ENCODE measurements at places on chromosomes 6 and 20.

- no peak for DNase-seq
These were observed 30.2 kb upstream of the TBC1D7 start for GRCh38 chr6:13358511-13358910.

DNA sequence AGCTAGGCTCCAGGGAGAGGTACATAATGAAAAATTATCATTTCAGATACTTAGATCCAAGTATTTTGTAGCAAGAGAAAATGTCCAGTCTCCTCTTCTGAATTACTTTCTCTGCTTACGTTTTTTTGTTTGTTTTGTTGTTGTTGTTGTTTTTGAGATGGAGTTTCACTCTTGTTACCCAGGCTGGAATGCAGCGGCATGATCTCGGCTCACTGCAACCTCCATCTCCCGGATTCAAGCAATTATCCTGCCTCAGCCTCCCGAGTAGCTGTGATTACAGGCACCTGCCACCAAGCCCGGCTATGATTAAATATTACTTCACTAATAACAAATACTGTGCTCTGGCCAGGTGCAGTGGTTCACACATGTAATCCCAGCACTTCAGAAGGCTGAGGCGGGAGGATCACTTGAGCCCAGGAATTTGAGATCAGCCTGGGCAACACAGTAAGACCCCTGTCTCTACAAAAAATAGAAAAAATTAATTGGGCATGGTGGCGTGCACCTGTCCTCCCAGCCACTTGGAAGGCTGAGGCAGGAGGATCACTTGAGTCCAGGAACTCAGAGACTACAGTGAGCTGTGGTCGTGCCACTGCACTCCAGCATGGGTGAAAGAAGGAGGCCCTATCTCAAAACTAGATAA lies 155.0 kb upstream of the JARID2 start:
- no peak for DNase-seq

- DNase-seq: no peak
These were observed 20.1 kb upstream of the HECA start for GRCh38 chr6:139114746-139115145.

DNA sequence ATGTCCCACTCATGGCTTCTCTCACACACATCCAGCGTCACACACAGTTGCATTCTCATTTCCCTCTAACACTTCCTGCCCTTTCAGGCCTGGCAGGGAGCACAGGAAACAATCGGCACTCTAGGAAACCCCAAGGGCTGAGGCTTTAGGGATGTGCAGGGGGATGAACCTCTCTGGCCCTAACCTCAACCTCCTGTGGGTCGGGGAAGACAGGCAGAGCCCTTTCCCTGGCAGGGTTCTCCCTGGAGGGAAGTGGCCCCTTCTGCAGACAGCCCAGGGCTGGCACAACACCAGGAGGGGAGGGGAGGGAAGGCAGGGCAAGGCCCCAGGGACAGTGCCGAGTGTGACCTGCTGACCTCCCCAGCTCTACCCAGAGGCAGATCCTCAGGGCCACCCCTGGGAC lies 2.7 kb downstream of the TEAD3 start:
- no peak for DNase-seq

- no peak for DNase-seq
These were observed 106.6 kb upstream of the BTN3A2 start for GRCh38 chr6:26258212-26258977.

DNA sequence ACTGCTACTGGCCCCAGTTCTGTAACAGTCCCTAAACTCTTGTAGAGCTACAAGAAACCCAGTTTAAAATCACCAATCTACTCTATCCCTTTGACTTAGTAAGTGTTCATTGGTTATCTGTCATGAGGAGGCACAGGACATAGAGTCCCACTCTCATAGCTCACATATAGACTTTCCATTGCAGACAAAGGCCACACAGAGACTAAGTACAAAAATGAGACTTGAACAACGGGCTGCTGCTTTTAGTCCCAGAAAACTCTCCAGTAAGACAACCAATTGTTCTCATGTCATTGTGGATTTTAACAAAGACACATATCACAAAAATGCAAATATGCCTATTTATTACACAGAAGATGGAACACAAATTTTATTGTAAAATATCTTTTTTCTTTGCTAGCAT lies 197.4 kb downstream of the PTPRK start:
- no peak for DNase-seq

- no peak for DNase-seq
These were observed 24.0 kb downstream of the BMP7 start for GRCh38 chr20:57242414-57242813.

DNA sequence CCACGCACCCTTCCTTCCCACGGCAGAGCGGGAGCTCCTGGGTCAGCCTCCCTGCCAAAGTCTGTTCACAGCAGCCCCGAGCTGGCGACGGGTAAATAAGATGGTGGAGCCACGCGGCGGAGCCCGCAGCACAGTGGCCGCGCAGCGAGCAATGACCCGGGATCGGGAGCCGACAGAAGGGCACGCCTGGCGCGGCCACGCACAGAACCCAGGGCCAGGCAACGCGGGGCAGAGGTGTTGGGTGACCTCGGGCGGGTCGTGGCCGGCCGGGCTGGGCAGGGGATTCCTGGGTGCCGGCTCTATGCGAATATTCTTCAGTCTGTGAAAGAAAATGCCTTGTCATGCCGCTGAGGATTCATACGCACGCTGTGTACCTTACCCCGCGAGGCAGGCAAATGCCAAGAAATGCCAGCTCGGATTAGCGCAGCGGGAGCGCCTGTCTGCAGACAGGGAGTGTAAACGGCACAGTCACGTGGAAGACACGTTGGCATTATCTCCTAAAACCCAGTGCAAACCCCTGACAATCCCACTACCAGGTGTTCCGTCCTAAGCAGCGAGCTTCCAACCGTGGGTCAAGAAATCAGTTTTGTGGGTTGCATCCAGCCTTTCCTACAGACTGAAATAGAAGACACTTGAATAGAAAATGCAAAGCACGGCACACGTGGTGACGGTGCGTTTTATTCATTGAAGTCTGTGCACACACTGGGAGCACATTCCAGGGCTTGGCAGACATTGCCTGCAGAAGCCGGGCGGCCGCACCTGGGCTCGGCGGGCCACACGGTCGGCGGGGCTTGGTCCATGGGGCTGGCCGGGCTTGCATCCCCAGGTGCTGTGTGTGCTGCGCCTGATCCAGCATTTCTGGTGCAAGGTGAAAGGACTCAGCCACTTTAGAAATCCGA lies 18.3 kb downstream of the CHRNA4 start:
- no peak for DNase-seq

DNA sequence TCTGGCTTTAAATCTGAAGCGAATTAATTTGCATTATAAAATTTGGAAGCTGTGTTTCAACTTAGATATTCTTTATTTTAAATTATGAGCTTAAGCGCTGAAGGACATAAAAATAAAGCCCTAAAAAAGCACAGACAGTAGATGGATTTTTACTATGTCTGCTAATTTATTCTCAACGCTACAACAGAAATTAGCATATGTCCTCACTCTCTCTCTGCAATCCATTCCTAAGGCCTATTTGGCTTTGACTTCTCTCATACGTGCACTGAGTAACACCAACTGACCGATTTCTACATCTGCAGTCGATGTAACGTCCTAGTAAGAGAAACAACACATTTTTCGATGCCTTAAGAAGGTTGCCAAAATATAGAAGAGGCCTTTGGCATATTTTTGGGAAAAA lies 23.7 kb downstream of the HEBP2 start:
- no peak for DNase-seq

- no peak for DNase-seq
These were observed 91.9 kb downstream of the CD164 start for GRCh38 chr6:109290143-109290931.

GRCh38 chr6:63716169-63716568 lies 80.6 kb downstream of the PHF3 start:
- no peak for DNase-seq

- DNase-seq: no peak
These were observed 161.0 kb downstream of the TSHZ2 start for GRCh38 chr20:53133125-53133524.

DNA sequence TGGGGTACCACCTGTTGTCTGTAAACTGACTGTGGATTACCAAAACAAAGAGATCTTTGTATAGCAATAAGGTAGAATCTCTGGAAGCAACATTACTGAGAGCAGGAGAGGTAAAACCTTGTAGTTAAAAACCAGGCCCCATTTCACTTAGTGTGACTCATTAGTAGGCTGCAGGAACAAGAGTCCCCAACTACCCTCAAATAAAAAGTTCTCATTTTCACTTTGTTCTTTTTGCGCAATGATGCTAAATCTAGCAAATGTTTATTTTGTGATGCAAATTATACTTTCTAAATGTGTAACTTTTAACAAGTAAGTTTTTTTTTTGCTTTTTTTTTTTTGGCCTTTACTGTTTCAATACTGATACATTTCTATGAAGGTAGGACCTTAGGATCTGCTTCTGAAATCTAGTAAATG lies 67.1 kb downstream of the ESF1 start:
- no peak for DNase-seq

DNA sequence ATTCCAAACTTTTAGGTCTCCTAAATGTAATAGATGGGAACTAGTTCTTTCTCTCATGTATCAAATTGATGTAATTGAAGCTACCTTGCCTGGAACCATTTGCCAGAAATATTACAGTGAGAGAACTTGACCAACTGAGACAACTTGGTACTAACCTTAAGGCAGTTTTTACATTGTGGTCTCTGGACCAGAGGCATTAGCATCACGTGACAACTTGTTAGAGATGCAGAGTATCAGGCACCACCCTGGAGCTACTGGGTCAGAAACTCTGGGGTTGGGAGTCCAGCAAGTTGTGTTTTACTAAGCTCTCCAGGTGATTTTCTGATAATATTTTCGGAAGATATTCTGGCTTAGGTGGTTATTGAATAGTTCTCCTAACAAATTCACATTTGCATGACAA lies 982.1 kb upstream of the SLC35B3 start:
- DNase-seq: no peak

GRCh38 chr20:42192321-42192720 lies 574.1 kb upstream of the CHD6 start:
- DNase-seq: no peak

- DNase-seq: no peak
These were observed 32.8 kb downstream of the KCNK17 start for GRCh38 chr6:39281312-39281980.

- DNase-seq: no peak
These were observed 101.8 kb downstream of the PHACTR1 start for GRCh38 chr6:12818324-12818723.

DNA sequence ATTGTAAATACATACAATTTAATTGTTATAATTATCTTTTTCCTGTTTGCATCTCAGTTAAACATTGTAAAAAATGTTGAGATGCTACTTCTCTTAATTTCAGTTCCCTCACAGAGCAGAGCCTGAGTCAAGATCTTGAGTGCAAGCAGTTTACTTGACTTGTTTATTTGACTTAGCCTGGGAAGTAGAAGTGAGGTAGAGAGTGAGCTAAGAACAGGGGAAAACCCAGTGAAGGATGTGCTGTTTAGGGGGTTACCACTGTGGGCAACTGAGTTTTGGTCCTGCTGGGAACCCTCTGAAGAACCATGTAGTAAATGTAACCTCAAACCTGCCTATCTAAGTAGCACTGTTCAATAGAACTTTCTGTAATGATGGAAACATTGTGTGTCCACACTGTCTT lies 495.2 kb upstream of the FLRT3 start:
- DNase-seq: no peak

DNA sequence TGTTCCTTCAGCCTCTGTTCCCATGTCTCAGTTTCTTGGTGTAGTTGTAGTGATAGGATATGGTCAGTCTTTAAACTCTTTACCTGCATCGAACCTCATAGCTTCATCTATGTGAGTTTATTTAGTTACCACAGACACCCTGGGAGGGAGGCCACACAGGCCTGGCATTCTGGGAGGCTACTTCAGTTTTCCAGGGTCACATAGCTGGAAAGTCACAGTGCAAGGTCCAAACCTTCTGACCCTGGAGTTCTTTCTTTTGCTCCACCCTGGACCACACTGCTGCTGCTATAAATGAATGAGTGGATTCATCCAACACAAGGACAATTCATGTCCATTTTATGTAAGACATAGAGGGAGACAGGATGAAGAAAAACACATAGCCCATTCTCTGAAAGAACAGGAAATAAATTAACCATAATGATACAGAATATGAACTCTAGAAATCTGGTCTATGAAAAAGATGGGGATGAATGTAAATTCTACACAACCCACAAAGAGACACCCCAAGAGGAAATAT lies 60.8 kb downstream of the LAMA4 start:
- no peak for DNase-seq

GRCh38 chr6:38057994-38058393 lies 238.5 kb downstream of the ZFAND3 start:
- DNase-seq: no peak

Measured in RCC 7860 (cell line).